Activated CD4-positive, alpha-beta T cell treated with anti-CD3 and anti-CD28 coated beads, Interleukin-2, amount 10 ng/mL, durations not matched to agents 24 days and 14 days (primary cell): ENCODE measurements at places on chromosomes 4 and X. TPM values are rescaled to one million over a fixed set of nuclear protein-coding genes. Genes with fewer than 3 reads are reported as not detected.

The CLDN22 gene
- total RNA-seq, result not detected in 2 replicates

The TMEM31 gene
- total RNA-seq, result not detected in 2 replicates

The EGF gene
- not detected in 2 replicates for total RNA-seq

The PLXNB3 gene
- total RNA-seq, result 0.43 and 0.49 TPM in 2 replicates

The GYPA gene
- total RNA-seq, result not detected in 2 replicates

The GPR119 gene
- not detected in 2 replicates for total RNA-seq

The UBQLN2 gene
- total RNA-seq, result 37.8 and 38.5 TPM in 2 replicates

The CXorf51B gene
- total RNA-seq, result not detected in 2 replicates

The RNF150 gene
- 0.02 TPM in 1 of 2 replicates, not detected in the other for total RNA-seq

The EMCN gene
- not detected in 2 replicates for total RNA-seq

The FAM47A gene
- total RNA-seq, result not detected in 2 replicates

The SMIM43 gene
- total RNA-seq, result not detected in 2 replicates

The TRIM61 gene
- 3.4 and 3.7 TPM in 2 replicates for total RNA-seq

The BTK gene
- total RNA-seq, result not detected in 2 replicates

The ALAS2 gene
- total RNA-seq, result not detected in 2 replicates

The TMSB15C gene
- 3.1 and 3.6 TPM in 2 replicates for total RNA-seq

The SMIM9 gene
- not detected in 2 replicates for total RNA-seq

The STPG2 gene
- not detected in 2 replicates for total RNA-seq

The TEX13D gene
- not detected in 2 replicates for total RNA-seq

The BANK1 gene
- total RNA-seq, result not detected in 2 replicates

The HTRA3 gene
- total RNA-seq, result 0.12 TPM in 1 of 2 replicates, not detected in the other

The HTR2C gene
- not detected in 2 replicates for total RNA-seq

The FAAH2 gene
- 4.0 and 5.0 TPM in 2 replicates for total RNA-seq

The CSAG3 gene
- total RNA-seq, result 0.80 and 1.1 TPM in 2 replicates

The FOXR2 gene
- total RNA-seq, result not detected in 2 replicates

The CDKL2 gene
- 0.36 TPM in 1 of 2 replicates, not detected in the other for total RNA-seq

The PNCK gene
- 0.36 and 0.84 TPM in 2 replicates for total RNA-seq

The RASSF6 gene
- not detected in 2 replicates for total RNA-seq

The GC gene
- total RNA-seq, result not detected in 2 replicates

The MSX1 gene
- not detected in 2 replicates for total RNA-seq

The TMEM131L gene
- 40.3 and 40.6 TPM in 2 replicates for total RNA-seq

The HADH gene
- total RNA-seq, result 37.2 and 41.4 TPM in 2 replicates

The CENPE gene
- total RNA-seq, result 24.6 and 29.8 TPM in 2 replicates

The TMPRSS11A gene
- not detected in 2 replicates for total RNA-seq

The TXK gene
- total RNA-seq, result 7.6 and 8.0 TPM in 2 replicates

The VCX3B gene
- total RNA-seq, result not detected in 2 replicates

The SLC38A5 gene
- 195 and 210 TPM in 2 replicates for total RNA-seq

The ANOS1 gene
- total RNA-seq, result not detected in 2 replicates

The HELQ gene
- 9.1 and 11.4 TPM in 2 replicates for total RNA-seq

The TAB3 gene
- total RNA-seq, result 21.9 and 23.7 TPM in 2 replicates

The GJB1 gene
- not detected in 2 replicates for total RNA-seq

The EDA2R gene
- total RNA-seq, result 2.7 and 3.6 TPM in 2 replicates

The SMR3B gene
- total RNA-seq, result not detected in 2 replicates

The USO1 gene
- total RNA-seq, result 42.8 and 44.0 TPM in 2 replicates

The CRMP1 gene
- not detected in 2 replicates for total RNA-seq

The ITM2A gene
- total RNA-seq, result 102 and 113 TPM in 2 replicates

The HNRNPD gene
- 481 and 492 TPM in 2 replicates for total RNA-seq

The NXF2B gene
- not detected in 2 replicates for total RNA-seq

The RHOXF1 gene
- total RNA-seq, result not detected in 2 replicates

The FAM149A gene
- 0.33 TPM in 1 of 2 replicates, not detected in the other for total RNA-seq

The NDNF gene
- total RNA-seq, result 0.14 TPM in 1 of 2 replicates, not detected in the other

The TDO2 gene
- not detected in 2 replicates for total RNA-seq

The NCAPG gene
- total RNA-seq, result 46.3 and 53.4 TPM in 2 replicates

The NPNT gene
- 0.12 TPM in 1 of 2 replicates, not detected in the other for total RNA-seq

The TCEAL6 gene
- total RNA-seq, result not detected in 2 replicates

The XAGE2 gene
- total RNA-seq, result not detected in 2 replicates

The DRD5 gene
- not detected in 2 replicates for total RNA-seq
